ENCODE measurements at places on chromosomes 12 and 14.

DNA sequence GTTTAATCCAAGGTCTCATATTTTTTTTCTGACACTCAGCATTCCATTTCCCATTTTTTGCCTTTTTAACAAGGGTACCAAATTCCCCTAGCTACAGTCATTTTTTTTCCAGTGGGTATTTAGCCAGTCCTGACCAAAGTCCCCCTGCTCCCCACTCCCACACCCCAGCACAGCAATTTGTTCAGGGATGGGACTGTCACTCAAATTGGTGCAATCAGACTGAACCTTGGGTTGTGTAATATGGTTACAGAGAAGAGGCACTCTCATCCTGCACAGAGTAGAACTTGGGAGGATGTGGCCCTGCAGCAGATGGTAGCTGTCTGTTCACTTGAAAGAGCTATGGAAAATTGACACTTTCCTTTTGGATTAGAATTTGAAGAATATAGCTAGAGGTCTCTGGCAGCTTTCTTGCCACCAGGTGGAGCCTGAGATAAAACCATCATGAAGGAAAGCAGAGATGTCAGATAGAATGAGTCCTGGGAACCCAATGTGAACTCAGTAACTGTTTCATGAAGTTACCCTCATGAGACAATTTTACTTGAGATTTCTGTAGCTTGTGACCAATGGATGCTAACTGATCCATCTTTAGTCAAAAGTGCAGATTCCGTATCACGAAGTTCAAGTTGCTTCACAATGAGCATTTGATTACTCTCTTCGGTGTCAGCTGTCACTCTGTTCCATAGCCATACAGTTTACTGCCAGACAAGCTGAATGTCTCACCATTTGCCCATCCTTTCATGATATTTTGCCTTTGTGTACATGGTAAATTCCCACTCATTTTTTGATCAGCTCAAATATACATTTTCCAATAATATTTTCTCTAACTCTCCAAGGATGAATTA, 394.0 kb upstream of the SYT1 start:
- DNase-seq: peak; percentile 15

DNA sequence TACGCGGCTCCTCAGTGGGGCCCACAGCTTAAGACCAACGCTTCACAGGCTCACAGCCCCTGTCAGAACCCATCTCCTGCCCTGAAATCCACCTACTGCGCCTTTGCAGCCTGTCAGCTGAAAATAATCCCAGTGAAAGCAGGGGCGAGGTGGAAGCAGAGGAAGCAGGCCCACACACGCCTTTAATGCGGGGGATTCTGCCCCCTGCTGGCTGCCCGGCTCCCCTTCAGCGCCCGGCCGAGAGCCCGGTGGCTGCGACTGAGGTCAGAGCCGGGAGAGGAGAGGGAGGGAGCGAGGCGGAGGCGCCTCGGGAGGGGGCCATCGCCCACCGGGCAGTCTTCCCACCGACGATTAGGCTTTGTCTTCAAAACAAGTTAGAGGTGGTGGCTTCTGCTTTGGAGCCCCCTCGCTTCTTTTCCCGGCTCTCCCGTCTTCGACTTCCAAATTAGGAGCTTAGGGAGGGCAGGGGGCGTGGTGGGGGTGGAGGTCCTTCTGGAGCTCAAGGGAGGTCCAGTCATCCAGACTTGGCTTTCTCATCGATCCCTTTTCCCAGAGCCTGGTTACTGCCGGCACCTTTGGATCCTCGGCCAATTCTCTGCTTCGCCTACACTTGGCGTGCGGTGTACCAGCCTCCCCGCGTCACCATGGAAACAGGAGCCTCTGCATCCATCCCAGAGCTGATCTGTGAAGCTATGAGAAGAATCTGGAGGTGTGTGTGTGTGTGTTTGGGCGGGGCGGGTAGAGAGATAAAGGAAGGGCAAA, 25.2 kb upstream of the RND1 start:
- DNase-seq: peak; percentile 40

GRCh38 chr14:29814156-29815015, 113.3 kb downstream of the PRKD1 start:
- no peak for DNase-seq

DNA sequence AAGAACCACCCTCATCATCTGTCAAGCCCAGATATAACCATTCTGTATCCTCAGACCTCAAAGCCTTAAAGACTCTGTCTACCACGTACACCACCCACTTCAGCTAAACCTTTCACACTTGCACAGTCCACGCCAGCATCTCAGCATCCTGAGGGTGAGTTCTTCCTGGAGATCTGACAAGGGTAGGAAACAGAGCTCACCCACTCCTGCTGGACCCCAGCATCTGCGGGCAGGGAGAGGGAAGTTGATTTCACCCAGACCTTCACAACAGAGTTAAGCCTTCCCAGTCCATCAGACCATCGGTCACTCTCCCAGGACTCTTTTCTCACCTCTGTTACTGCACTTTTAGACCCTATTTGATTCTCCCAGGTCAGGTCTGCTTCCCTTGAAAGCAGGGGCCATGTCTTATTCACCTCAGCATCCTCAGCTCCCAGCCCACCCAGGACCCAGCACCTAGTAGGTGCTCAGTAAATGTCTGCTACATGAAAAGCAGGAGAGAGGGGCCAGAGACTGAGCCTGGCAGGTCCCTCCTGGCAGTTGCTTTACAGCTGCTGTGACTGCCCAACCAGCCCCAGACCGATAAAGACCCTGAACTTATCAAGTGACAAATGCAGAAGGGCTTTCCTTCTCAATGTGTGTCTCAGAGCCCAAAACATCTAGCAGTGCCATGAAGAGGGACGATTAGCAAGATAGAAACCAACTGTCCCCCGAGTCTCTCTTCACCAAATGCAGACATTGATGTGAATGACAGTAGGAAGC, 34.1 kb downstream of the ANO2 start:
- DNase-seq: no peak

DNA sequence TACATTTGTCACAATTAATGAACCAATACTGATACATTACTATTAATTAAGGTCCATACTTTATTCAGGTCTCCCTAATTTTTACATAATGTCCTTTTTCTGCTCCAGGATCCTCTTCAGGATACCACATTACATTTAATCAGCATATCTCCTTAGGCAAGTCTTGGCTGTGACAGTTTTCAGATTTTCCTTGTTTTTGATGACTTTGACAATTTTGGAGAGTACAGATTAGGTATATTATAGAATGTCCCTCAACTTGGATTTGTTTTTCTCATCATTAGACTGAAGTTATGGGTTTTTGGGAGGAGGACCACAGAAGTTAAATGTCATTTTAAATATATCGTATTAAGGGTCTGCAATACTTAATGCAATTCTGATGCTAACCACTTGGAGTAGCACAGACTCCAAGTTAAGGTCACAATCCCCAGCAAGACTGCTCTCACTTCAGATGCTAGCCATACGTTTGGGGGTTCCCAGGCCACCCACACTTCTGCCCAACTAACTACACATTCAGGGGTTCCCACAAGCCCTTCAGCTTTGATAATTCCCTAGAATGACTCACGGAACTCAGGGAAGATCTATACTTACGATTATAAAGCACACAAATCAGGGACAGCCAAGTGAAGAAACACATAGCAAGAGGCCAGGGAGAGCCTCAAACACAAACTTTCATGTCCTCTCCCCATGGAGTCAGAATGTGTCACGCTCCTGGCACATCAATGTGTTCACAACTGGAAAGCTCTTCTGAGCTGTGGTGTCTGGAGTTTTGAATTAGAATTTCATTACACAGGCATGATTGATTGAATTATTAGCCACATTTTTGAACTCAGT, 17.0 kb upstream of the NUBPL start:
- DNase-seq: no peak

DNA sequence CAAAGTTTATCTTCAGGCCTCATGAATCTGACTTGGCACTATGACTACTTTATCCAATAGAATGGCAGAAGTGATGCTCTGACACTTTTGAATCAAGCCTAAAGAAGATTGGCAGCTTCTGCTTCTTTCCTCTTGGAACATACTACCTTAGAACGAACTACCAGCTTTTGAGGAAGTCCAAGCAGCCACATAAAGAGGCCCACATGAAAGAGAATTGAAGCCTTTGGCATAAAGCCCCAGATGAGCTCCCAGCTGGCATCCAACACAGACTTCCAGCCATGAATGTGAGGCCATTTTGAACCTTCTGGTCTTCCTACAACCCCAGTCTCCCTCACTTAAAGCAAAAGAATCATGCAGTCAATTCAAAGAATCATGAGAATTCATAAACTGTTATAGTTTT, 65.8 kb downstream of the EEA1 start:
- no peak for DNase-seq

DNA sequence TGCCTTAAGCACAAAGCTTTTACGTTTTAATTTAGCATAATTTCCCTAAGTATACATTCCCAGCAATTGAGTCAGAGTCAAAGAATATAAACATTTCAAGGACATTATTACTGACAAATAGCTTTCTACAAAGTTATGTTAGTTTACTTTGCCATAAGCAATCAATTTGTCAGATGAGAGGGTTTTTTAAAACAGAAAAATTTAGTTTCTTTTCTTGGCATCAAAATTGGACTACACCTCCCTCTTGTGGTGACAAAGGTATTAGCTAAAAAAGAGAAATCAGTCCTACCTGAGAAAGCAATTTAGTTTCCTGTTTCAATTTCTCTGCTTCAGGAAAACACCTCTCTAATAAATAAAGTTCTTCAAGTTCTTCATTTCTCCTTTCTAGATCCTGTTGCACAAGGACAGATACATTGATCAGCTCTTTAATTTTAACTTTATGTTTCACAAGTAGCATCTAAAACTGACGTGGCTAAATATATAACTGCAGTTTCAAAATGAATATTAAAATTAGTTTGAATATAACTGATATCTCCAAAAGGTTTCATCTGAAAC, 39.9 kb downstream of the DNAI7 start:
- peak; percentile 51 for DNase-seq

DNA sequence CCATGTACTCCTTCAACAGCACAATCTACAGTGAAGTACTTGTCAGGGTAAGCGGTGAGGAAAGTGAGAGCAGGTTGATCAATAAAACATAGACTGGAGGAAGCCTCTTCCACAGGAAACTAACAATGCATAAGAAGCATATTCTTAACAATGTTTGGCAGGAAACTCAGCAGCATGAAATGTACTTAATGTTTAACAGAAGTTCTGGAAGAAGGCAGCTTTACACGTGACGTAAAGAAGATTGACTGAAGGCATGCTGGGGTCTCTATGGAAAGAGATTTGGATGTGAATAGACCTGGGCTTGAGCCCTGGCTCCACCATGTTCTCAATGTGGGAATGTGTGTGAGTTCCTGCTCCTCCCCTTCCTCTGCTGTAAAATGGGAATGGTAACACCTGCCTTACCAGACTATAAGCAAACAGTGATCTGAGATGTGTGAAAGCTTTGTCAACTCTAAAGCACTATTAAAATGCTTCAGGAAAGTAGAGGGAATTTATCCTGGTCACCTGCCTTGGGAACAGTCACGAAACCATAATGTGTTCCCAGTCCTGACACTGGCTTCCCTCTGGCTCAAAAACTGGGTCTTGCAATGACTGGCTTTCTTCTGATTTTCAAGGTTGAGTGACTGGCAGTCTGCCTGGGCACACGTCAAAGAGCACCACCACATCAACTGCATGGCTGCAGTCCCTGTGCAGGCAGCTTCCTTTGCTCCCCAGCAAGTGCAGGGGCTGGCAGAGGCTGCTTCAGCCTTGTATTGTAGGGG, 384.6 kb downstream of the APAF1 start:
- no peak for DNase-seq

- DNase-seq: no peak
Observed at GRCh38 chr12:59036347-59036746, 116.0 kb upstream of the LRIG3 start.

- DNase-seq: peak; percentile 80
Observed at GRCh38 chr12:107014055-107014454, 27.1 kb upstream of the MTERF2 start.

DNA sequence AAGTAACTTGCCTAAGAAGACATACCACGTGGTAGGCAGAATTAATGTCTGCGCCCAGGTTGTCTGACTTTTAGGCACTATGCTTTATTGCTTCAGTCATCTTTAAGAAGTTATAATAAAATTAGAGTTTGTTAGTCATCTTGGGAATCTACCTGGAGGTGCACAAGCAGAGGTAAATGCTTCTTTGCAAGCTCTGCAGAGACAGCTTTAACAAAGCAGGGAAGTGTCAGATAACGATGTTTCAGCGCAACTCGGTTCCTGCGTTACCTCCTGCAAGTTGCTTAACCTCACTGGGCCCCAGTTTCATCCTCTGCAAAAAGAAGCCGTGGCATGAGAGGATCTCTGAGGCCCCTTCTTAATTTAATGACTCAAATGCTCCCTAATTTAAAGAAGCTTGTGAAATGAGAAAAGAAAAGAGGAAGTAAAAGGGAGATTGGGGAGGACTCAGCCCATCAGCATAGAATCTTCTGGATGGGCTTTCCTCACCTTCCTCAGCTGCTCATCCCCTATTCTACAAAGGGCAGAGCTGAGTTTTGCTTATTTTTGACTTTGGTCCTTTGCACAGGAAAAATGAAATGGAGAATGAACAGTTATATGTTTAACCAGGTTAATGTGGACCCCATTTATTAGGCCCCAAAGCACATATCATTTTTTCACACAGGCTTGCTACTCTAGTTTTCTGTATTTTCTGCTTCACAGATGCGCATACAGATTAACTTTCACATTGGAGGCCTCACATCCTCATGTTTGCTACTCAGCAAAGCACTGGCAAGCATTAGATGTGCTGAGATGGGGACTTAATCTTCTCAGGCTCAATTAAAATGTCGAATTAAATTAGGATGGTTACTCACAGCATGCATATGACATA, 5.1 kb downstream of the ARHGDIB start:
- DNase-seq: no peak

DNA sequence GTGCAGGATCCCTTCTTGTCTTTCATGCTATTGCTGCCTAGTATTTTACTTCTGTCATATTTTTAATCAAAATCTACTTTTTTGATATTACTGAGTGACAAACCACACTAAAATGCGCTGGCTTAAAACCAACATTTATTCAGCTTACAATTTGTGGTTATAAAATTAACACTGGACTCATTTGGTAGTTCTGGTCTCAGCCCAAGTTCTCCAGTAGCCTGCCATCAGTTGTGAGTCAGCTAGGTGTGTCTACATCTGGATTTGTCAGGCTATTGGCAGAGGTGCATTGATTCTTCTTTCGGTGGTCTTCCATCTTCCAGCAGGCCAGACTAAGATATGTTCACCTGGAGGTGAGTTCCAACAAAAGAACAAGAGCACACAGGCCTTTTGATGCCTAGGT, 765.1 kb upstream of the FBXO33 start:
- no peak for DNase-seq

DNA sequence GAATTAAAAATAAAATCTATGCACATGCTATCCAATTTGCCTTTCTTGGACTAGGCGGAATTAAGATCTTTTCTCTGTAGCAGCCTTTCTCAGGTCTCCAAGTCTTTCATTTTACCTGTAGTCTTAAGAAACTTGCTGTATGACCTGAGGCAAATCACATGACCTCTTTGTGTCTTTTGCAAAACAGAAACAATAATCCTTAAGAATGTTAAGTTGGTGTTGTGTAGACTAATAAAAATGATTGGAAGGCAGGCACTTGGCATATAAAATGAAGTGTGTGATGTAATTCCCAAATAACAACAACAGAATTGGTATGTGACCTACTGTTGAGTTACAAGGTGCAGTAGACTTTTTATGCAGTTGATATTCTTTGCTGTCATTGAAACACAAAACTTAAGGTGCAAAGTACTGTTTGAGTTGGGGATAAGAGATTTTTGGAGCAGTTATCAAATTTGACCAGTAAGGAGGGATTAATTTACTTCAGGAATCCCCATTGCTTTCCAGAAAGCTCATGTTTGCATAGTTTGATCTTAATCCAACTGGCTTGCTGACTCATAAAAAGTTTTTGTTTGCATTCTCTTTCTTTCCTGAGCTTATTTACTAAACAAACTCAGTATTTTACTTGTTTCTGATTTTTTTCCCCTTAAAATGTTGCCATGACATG, 51.4 kb downstream of the SUSD6 start:
- no peak for DNase-seq

Measured in RWPE1 (cell line).